Fibroblast of the aortic adventitia (primary cell): ENCODE measurements at places on chromosomes 3 and 15. TPM values are rescaled to one million over a fixed set of nuclear protein-coding genes. Genes with fewer than 3 reads are reported as not detected.

DNA sequence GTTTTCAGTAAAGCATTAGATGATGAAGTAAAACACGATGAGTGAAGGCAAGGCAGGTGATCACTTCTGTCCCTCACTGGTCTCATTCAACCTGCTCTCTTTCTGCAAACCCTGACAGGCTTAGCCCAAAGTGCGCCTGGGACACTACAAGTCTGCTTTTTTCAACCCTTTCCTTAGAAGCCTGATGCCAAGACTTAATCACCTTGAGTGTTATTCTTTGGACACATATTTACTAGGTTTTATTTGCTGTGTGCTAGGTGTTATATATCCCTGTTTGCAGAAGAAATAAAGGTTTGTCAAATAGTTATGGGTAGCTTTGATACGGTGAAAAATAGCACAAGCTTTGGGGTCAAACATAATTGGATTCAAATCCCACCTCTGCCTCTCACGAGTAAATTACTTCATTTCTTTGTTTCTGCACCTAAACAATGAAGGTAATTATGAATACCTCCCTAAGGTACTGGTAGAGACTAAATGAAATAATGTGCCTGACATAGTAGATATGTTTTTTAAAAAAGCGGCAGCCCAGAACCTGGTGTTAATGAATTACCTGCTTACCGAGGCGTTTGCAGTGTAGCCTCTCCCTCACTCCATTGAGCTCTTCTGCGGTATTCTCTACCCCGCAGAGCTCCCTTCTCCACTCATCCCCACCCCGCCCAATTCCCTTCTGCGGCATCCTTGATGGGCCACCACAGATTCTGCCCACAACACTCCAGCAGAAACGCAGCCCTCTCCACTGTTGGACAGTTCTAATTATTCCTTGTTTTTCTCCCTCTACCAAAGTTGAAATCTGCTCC lies 269.0 kb upstream of the TPM1 start:
- DNase-seq = no peak

- DNase-seq = no peak
Observed at GRCh38 chr3:97297032-97297431, 467.5 kb upstream of the ARL6 start.

DNA sequence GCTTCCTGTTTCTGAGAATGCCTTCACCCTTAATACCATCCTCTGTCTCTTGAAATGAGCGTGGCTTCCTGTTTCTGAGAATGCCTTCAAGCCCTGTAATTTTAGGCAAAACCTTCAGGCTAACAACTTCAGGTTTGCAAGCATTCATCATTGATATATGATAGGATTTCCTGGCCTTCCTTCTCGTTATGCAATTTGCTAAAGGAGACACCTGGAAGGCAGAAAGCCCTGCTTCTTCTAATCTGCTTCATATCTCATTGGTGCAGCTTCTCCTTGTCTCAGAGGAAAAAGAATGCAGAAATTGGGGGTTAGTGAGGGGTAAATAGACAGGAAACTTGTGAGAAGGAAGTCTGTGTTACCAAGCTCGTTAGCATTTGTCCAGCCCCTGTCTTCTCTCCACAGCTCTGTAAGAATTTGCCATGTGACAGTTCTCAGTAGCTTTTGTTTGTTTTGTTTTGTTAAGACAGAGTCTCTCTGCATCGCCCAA lies 7.3 kb downstream of the ARL6IP5 start:
- no peak for DNase-seq

DNA sequence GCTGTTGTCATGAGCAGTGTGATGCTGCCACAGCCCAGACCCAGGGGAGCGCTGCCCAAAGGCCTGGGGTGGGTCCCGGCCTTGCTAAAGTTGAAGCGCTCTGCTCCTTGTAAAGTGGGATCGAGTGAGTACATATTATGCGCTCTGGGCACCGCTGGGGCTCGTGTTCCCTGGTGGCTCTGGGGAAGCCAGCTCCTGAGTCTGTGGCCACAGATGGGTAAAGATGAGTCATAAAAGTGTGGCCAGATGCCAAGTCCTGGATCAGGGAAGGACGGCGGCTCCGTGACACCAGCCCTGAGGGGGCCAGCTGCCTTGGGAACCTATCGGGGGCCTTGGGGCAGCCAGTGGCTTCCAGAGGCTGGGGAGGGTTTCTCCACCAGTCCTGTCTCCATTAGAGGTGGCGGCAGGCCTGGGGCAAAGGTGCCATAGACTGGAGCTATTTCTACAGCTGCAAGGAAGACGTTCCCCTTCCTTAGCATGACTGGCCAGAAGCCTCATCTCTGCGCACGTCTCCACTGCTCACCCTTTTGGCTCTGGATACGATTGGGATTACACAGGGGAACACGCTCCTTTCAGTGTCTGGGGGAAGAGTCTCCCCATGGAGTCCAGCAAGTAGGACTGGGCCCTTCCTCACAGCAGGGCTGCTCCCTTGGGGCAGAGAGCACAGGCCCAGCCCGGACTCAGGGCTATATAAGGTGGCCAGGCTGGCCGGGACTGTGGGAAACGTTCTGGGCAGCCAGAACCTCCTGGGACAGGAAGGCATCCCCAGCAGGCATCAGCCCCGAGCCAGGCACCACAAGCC lies 1.2 kb upstream of the ITIH4 start:
- DNase-seq = peak; percentile 60

GRCh38 chr15:73028031-73028430 lies 24.2 kb upstream of the NEO1 start:
- DNase-seq = no peak

GRCh38 chr15:39252134-39252470 lies 328.8 kb upstream of the THBS1 start:
- no peak for DNase-seq

DNA sequence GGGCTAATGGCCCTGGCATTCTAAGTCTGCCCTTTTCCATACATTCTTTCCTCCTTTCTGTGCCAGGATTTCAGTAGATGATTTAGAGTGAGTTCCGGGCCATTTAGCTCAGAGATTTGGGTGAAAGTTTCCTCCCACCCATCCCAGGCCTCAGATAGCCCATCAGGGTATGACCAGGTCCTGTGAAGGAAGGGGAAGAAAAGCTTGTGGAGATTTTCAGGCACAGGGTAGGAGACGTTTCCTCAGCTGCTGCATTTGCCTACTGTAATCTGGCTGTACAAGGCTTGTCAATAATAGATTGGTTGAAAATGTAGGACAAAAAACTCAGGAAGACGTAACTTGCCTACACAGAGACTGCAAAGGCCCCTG lies 63.2 kb upstream of the BCL6 start:
- DNase-seq = no peak

GRCh38 chr3:183283886-183284285 lies 30.8 kb downstream of the B3GNT5 start:
- no peak for DNase-seq

- no peak for DNase-seq
Observed at GRCh38 chr3:46096781-46097180, 69.5 kb upstream of the XCR1 start.

- DNase-seq = no peak
Observed at GRCh38 chr3:64796607-64797399, 109.0 kb upstream of the ADAMTS9 start.

GRCh38 chr15:72825829-72826228 lies 42.3 kb upstream of the ADPGK start:
- no peak for DNase-seq

DNA sequence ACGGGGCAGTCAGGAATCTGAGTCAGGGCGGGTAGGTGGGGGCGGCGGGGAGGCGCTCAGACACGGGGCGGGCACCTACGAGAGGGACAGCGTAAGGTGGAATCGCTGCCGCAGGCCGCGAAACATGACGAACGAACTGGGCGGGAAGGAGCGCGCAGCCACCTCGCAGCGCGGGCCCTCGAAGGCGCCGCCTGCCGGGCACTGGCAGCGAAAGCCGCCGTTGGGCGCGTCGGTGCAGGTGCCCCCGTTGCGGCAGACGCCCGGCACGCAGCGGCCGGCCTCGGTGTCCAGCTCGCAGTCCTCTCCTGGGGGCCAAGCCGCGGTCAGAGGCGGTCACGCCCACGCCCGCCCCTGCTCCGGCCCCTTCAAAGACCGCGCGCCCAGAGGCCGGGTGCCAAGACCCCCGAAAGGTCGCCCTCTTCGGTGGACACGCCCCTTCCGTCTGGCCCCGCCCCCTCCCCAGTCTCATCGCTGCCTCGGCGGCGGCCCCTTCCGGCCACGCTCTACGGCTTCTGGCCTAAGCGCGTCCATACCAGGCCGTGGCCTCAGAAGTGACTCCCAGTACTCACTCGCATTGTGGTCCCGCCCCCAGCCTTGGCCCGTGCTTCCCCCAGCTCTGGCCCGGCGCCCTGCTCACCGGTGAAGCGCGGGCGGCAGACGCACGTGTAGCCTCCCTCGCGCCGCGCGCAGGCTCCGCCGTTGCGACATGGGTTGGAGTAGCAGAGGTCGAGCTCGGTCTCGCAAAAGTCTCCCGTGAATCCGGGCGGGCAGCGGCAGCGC lies 6.4 kb downstream of the CELSR3 start:
- peak; percentile 43 for DNase-seq

DNA sequence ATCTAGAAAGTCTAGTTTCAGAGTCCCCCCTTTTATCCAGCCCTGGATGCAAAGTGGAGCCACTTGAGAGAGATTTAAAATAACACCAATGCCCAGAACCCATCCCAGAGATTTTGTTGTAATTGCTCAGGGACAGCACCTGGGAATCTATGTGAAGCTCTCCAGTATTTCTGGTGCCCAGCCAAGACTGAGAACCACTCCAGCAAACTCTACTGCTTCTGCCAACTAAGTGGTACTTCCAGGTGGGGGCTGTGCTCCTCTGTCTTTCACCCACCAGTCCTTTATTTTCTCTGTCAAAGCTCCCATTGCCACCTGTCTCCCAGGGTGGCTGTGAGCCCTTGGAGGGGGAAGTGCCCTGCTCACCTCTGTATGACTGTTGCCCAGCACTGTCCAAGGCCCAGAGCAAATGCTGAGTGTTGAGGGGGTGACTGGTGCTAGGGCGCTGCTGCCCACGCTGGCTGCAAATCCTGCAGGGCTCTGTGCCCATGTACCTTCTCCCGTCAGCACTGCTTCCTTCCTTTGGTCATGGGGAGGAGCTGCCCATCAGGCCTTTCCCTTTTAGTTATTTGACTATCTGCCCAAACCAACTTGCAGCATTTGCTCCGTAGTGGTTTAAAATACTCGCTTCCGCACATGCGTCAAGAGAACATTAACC lies 9.4 kb downstream of the CLSTN2 start:
- no peak for DNase-seq

GRCh38 chr3:147404800-147405230 lies 1.5 kb downstream of the ZIC4 start:
- DNase-seq = no peak

- peak; percentile 48 for DNase-seq
Observed at GRCh38 chr3:146382386-146382785, 87.0 kb downstream of the PLSCR2 start.

DNA sequence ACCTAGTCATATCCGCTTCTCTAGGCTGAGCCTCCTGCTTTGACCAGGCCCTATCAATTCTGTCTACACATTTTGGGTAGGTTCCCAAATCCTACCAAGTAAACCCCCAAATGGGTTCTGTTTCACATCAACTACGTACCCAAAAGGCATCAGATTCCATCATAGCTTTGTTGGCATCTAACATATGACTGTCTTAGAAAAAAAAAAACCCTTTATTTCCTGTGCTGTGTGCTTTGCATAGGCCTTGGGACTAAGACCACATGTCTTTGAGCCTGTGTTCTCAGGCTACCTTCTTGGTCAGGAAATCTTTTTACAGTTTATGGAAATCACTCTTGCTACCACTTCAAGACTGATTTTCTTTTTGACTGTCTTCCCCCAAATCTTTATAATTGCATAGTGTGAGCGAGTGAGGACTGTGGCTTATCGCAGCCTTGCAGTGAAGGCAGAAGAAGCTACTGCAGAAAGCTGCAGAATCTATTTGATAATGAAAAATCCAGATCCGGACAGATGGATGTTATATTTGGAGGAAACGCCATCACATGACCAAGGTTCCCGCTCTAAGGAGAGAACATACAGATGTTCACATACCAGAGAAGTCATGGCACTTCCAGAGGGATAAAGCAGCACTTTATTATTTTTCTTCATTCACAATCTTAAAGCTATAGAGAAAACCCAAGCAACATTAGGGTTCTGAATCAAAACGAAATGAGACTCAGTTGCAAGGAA lies 111.2 kb downstream of the EOMES start:
- peak; percentile 66 for DNase-seq

GRCh38 chr15:87998630-87999029 lies 257.9 kb downstream of the NTRK3 start:
- no peak for DNase-seq

DNA sequence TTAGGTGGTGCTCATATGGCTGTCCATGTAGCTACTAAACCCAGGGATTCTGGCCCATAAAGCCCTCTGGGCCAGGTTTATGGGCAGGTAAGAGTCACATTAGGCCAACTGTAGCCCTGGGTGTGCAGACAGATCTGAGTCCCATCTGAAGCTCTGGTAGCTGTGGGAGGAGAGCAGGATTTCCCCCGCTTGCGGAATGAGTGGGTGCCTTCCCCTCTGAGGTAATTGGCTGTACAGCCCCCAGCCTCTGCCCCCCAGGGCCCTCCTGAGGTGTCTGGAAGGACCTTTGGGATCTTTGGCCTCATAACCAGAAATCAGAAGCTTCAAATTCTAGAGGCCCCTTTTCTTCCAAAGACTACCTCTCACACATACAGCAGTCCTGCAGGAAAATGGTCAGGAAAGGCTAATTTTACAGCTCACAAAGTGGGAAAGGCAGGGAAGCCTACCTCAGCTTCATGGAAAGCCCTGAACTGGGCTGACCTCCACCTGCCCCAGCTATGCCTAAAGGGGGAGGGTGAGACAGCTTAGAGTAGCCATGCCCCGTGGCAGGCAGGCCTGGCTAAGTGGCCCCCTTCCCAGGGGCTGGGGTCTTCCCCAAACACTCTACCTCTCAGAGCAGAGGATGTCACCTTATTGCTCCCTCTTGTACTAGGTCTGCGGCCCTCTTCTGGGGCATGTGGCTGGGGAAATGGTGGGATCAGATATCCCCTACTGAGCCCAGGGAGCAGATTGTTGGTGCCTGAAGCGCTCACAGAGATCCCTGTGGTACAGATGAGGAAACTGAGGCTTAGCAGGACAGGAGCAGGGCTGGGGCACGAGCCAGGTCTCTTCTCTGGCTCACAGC lies 16.8 kb downstream of the HEMK1 start:
- no peak for DNase-seq

GRCh38 chr3:37290551-37290950 lies 116.2 kb upstream of the LRRFIP2 start:
- peak; percentile 68 for DNase-seq

The TKT gene
- total RNA-seq = 265 and 457 TPM in 2 replicates

The POLQ gene
- total RNA-seq = 0.49 and 10.1 TPM in 2 replicates

The NR2E3 gene
- 0.33 and 0.63 TPM in 2 replicates for total RNA-seq

The GFM1 gene
- total RNA-seq = 44.4 and 49.4 TPM in 2 replicates

The THAP10 gene
- 2.3 and 7.9 TPM in 2 replicates for total RNA-seq

The AADAC gene
- total RNA-seq = 23.3 and 138 TPM in 2 replicates

The CPNE9 gene
- total RNA-seq = not detected in 2 replicates

The GOLGA8S gene
- under 0.01 TPM in 1 of 2 replicates, not detected in the other for total RNA-seq

The DAZL gene
- total RNA-seq = not detected in 2 replicates

The TMEM207 gene
- not detected in 2 replicates for total RNA-seq

The DNAH12 gene
- total RNA-seq = 0.09 and 0.25 TPM in 2 replicates

The SHF gene
- total RNA-seq = 1.9 and 11.0 TPM in 2 replicates

The OCA2 gene
- not detected in 2 replicates for total RNA-seq

The CAV3 gene
- total RNA-seq = not detected in 2 replicates

The USP13 gene
- 14.4 and 36.8 TPM in 2 replicates for total RNA-seq

The CASR gene
- total RNA-seq = not detected in 2 replicates
